Activated CD8-positive, alpha-beta memory T cell treated with anti-CD3 and anti-CD28 coated beads for 48 hours (primary cell): ENCODE measurements at places on chromosomes 1 and 21.

DNA sequence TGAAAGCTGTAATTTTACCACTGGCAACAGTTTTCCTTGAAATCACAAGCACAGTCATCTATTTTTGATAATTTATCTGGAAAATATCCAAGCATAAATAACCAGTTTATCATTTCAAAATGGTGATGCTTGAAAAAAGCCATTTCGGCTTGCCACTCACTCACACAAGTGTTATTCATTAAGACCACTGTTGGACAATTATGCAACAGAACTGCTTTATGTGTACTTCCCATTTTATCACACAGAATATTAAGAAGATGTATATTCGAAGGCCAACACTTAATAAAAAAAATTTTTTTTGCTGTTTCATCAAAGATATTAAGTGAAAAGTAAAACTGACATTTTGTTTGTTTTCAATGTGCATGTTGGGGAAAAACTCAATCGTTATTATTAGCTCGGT is 62.3 kb downstream of the EIF4G3 start:
- no peak for DNase-seq

GRCh38 chr1:110224240-110224995 is 14.3 kb downstream of the KCNC4 start:
- DNase-seq = no peak

GRCh38 chr1:96427616-96428015 is 294.0 kb upstream of the PTBP2 start:
- no peak for DNase-seq

DNA sequence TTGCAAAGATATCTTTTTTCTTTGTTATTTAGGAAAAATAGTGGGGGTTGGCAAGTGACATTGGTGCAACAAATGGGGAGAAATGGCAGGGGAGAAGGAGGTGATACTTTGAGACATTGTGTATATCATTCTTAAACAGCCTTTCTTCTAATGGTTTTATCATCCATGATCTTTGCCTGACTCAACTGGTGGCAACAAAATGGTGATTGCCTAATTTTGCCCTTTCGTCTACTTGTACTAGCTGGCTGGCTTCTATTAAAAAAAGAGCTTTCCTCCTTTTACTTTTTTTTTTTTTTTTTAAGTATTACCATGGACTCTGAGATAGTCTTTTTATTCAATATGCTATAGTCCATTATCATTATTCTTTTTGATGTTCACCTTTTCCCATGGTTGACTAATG is 27.7 kb downstream of the DESI2 start:
- DNase-seq = no peak

DNA sequence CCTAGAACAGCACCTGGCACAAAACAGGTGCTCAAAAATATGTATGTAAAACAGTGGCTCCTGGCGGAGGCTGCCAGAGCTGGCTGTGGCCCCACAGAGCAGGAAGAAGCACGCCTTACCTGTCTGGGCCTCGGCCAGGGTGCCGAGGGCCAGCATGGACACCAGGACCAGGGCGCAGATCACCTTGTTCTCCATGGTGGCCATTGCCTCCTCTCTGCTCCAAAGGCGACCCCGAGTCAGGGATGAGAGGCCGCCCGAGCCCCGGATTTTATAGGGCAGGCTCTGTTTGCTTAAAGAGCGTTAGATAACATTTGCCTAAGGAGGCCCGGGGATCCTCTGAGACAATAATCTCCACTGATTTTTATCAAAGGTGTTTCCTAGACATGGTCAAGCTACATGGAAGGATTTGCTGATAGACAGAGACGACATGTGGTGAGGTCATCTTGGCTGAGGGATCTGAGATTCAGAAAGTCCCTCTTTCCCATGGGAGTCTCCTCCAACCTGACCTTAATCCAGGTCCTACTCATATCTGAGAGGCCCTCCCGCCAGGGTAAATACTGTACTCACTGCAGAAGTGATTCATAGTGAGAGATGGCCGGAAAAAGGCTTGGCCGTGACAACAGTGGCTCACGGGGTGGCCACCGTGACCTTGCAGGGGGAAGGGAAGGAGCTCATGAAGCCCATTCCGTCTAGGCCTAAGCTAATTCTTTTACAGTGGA is at the start of gene TFF1:
Gene TFF1 (minus strand): TSS at position 244 of the 719 bp plus-strand sequence. CDS start 40 bp downstream, at position 204.
- no peak for DNase-seq

DNA sequence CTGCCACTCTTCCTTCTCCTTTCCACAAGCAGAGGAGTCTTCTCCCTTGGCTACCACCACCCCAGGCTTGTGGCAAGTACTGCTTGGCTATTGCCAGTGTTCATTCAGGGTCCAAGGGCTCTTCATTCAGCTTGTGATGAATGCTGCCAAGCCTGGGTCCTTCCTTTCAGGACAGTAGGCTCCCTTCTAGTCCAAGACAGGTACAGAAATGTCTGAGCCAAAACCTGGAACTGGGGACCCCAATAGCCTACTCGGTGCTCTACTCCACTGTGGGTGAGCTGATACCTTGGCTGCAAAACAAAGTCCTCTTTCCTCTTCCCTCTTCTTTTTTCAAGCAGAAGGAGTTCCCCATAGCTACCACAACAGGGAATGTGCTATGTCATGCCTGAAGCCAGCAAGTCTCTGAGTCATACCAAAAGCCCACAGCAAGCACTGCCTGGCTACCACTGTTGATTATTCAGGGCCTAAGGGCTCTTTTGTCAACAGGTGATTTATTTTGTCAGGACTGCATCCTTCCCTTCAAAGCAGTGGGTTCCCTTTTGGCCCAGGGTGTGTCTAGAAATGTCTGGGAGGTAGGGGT is 268.9 kb downstream of the HHAT start:
- no peak for DNase-seq

DNA sequence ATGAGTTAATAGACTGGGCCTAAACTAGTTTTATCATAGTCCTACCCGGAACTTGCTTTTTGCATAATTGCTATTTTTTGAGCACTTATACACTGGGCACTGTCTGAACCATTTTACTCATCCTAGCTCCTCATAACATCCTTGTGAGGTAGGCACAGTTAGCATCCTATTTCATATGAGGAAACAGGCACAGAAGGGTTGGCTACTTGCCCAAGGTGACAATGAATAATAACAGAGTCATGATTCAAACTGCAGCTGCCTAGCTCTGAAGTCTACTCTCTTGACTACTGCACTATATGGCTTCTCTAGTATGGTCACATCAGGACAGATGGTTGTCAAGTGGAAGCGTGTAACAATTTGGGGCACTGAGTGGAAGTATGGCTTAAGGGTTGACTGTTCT is 18.2 kb upstream of the RC3H1 start:
- no peak for DNase-seq

DNA sequence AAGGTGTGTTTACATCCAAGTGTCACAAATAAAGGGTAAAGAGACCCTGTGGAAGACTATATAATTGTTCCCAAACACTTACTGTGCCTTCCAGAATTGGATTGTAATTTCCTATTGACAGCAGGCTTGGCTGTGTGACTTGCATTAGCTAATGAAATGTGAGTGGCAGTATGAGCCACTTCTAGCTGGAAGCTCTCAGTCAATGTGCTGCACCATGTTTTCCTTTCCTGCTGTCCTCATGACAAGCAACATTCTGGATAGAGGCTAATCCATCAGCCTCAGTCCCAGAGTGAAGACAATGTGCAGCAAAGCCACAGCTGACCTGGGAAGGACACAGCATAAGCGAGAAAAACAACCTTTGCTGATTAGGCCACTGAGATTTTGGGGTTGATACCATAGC is 5.9 kb upstream of the FOXJ3 start:
- DNase-seq = no peak

DNA sequence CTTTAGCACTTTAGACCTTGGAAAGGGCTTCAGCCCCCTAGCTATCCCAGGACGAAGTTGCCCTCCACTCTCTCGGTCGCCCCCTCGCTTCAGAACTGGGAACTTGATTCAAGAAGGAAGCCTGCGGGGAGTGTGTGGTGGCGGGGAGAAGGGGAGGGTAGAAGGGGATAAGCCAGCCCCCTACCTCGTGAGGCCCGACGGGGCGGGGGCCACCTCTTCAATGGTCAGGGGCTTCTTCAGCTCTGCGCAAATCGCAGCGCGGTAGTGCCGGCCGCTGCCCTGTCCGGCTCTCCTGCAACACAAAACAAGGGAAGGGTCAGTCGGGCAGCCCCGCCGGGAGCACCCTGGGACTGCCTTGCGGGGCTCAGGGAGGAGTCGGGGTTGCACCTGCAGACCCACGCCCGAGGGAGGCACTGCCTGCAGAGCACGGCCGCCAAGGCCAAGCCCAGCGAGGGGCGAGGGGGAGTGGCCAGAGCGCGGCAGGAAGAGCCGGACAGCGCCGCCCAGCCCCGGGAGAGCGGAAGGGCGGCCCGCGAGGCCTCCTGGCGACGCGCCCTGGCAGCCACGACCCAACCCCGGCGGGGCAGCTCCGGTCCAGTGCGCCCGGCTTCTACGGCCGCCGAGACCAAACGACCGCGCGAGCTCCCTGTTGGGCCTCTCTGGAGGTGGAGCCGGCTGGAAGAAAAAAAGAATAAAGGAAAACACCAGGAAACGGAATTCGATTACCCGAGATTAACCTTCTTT is 56.2 kb upstream of the RASAL2 start:
- DNase-seq = no peak

- DNase-seq = no peak
Observed at GRCh38 chr1:215992620-215993019, 425.5 kb downstream of the KCTD3 start.

GRCh38 chr1:222754366-222755139 is 17.6 kb downstream of the FAM177B start:
- no peak for DNase-seq

- no peak for DNase-seq
Observed at GRCh38 chr1:209527372-209527771, 56.1 kb upstream of the CAMK1G start.

DNA sequence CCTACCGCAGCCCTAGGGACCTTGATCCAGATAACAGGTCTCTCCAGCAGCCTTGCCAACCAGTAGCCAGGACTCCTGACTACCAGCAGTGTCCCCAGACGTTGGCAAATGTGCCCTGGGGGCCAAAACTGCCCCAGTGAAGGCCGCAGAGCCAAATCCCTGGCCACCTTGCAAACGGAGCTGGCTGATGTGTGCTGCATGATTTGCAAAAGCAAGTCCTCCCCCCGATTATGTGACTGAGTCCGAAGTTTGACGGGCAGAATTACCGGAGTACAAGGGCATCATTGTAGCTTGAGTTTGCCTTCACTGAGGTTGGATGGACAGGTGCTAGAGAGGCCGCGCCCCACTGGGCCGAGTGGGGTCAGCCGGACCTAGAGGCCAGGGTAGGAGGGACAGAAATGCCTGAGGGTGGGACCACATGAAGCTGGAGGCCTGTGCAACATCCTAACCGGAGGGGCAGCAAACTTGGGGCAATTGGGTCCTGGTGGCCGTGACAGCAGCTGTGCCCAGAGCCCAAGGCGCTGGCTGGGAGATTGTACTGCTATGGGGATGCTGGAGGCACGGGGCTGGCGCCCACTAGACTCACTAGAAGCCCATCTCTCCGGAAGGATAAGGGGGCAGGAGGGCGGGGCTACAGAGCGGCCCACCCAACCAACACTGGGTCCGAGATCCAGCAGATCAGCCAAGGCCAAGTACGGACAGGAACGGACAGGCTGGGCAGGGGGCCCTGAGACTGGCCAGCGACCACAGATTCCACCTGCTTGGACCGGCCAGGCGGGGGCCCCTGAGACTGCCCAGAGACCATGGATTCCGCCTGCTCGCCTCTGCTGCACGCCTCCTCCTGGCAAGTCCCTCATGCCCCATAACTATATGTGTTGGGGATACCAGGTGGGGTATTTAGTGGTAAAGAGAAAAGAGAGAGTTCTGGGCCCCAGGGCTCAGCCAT is 2.8 kb downstream of the ARHGEF16 start:
- no peak for DNase-seq
